ENCODE measurements at places on chromosomes 11 and 22. TPM values are rescaled to one million over a fixed set of nuclear protein-coding genes. Genes with fewer than 3 reads are reported as not detected.

Gene FOLR2
- total RNA-seq: not detected

DNA sequence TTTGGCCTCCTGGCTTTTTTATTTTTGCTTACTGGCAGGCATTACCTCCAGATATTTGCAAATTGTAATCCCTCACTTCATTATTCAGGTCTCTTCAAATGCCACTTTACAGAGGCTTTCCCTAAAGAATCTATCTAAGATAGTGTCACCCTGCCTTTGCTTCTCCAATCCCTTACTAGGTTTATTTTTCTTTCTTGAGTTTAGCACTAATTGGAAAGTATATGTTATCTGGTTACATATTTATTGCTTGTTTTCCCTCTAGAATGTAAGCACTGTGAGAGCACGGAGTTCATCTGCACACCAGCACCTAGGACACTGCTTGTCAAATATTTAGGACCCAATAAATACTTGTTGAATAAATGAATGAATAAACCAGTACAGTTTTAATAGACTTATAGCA is 3.5 kb downstream of the KIF18A start:
- no peak overlapping the region for H3K4me3 ChIP-seq
- H3K27me3 ChIP-seq: no peaks in the 10 kb centered on the region
- no peaks in the 10 kb centered on the region for H3K36me3 ChIP-seq
- peaks cover 37% of the 10 kb centered on the region for H3K4me1 ChIP-seq

- H3K4me1 ChIP-seq: no peaks in the 10 kb centered on the region
- no peak overlapping the region for H3K4me3 ChIP-seq
- DNase-seq: no peak
- H3K27ac ChIP-seq: no peak overlapping the region
- H3K36me3 ChIP-seq: no peaks in the 10 kb centered on the region
Observed at GRCh38 chr11:134654161-134654915, 242.3 kb upstream of the B3GAT1 start.

Gene MFRP
- total RNA-seq: not detected

GRCh38 chr11:8865304-8865703 is 45.7 kb upstream of the AKIP1 start:
- H3K4me1 ChIP-seq: peaks cover 48% of the 10 kb centered on the region
- DNase-seq: no peak
- H3K27ac ChIP-seq: 0 out of 2 replicates have a peak overlapping the region, but pooled peaks have one; percentile 29
- no peak overlapping the region for H3K4me3 ChIP-seq
- H3K36me3 ChIP-seq: no peaks in the 10 kb centered on the region

GRCh38 chr11:71078482-71078881 is 173.9 kb downstream of the SHANK2 start:
- H3K4me1 ChIP-seq: peaks cover 6% of the 10 kb centered on the region
- no peaks in the 10 kb centered on the region for H3K27me3 ChIP-seq
- peak; percentile 74 for DNase-seq
- no peak overlapping the region for H3K4me3 ChIP-seq

DNA sequence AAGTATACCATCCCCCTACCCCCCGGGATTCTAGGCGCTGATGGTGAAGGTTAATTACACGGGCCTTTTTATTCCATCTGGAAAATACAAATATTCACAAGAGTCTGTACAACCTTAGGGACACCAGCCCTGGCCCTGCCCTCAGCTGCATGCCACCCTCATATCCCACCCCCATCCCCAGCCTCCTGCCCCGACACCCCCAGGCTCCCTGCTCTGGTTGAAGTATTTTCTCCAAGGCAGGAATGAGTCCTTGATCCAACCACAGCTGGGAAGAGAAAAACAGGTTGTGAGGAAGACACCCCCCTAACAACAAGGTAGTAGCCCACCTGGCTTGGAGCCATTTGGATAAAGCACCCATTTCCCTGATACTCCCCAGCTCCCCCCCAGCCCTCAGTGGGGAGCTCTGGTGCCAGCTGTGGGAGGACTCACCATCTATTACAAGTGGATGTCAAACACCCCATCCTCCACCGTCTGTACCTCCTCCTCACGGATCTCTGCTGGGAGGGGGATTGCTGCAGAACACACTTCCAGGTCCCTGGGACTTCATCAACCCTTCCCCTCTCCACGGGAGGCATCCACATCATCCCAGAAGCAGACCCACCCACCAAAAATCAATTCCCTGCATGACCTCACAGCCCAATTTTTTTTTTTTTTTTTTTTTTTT is 4.0 kb upstream of the NRXN2 start:
- DNase-seq: no peak
- no peak overlapping the region for H3K27ac ChIP-seq
- peaks cover 6% of the 10 kb centered on the region for H3K4me1 ChIP-seq
- H3K36me3 ChIP-seq: no peaks in the 10 kb centered on the region

DNA sequence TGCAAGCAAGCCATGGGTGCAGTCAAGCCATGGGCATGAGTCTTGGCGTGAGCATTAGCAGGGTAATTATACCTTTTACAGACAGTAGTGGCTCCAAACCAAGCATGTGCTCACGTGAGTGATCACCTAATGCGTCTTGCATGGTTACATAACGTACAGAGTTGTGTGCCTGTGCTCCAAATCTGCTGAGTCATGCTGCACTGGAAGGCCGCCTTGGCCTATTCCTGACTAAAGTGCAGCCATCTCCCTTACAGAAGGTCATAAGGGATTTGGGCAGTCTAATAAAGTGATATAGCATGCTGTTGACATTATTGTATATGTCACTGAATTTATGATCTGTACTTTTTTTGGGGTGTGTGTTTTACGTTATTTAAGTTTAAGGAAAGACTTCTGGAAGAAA is 102.4 kb downstream of the ARHGAP42 start:
- H3K27me3 ChIP-seq: no peaks in the 10 kb centered on the region
- no peak for DNase-seq
- H3K36me3 ChIP-seq: no peaks in the 10 kb centered on the region
- H3K4me3 ChIP-seq: no peak overlapping the region
- 0 out of 2 replicates have a peak overlapping the region, but pooled peaks have one; percentile 10 for H3K27ac ChIP-seq

Gene OR51B5
- 1.2 TPM for total RNA-seq

DNA sequence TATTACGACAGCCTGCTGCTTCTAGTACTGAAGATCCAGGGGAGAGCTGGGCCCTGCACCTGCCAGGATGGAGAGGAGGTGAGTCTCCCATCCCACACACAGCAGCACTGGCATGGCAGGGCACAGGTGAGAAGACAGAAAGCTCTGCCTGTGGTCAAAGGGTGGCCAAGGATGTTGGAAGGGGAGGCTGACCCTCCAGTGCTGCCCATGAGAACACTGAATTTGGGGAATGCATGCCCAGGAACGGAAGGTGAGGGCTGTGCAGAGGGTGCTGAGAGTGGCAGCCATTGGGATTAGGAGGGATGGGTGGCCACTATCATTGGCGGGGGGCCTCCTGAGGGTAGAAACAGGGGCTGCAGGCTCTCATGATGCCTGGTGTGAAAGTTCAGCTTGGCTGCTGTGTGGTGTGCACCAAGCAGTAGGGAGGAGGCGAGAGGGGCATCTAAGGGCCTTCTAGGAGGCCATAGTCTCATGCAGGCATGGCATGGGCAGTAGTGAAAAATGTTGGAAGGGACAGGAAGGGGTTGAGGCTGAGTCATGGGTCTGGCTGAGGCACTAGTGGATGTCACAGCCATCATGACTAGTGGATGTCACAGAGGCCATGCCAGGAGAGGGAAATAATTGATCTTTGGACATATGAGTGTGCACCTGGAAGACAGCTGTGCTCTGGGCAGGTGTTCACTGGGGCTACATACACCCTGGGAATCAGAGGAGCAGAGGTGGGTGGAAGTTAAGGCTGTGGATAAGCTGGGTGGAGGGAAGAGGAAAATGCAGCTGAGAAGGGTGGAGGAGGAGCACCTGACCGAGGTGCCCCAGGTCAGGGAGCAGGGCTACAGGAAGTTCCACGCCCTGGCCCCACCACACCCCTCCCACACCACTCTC is 2.5 kb upstream of the LRRC74B start:
- no peak overlapping the region for H3K4me3 ChIP-seq
- DNase-seq: peak; percentile 24
- H3K36me3 ChIP-seq: no peaks in the 10 kb centered on the region

- no peaks in the 10 kb centered on the region for H3K4me1 ChIP-seq
- H3K4me3 ChIP-seq: no peak overlapping the region
- no peak for DNase-seq
- H3K27ac ChIP-seq: no peak overlapping the region
- no peaks in the 10 kb centered on the region for H3K36me3 ChIP-seq
- peaks cover 14% of the 10 kb centered on the region for H3K27me3 ChIP-seq
Observed at GRCh38 chr22:23088199-23088604, 17.9 kb downstream of the GNAZ start.
